ENCODE measurements at places on chromosomes 3 and 15. TPM values are rescaled to one million over a fixed set of nuclear protein-coding genes. Genes with fewer than 3 reads are reported as not detected.

GRCh38 chr15:92097474-92098178 is 244.1 kb downstream of the SLCO3A1 start:
- peak; percentile 85 for DNase-seq
- peaks cover 45% of the 10 kb centered on the region for H3K4me1 ChIP-seq
- H3K27me3 ChIP-seq, result no peaks in the 10 kb centered on the region
- H3K4me3 ChIP-seq, result peak overlapping the region; percentile 38

The GP9 gene
- not detected for total RNA-seq

- peaks cover 40% of the 10 kb centered on the region for H3K4me1 ChIP-seq
- H3K27me3 ChIP-seq, result no peaks in the 10 kb centered on the region
- H3K36me3 ChIP-seq, result peaks cover 24% of the 10 kb centered on the region
- peak overlapping the region; percentile 62 for H3K27ac ChIP-seq
- peak overlapping the region; percentile 98 for H3K4me3 ChIP-seq
- no peak for DNase-seq
These were observed 2.1 kb downstream of the RFX7 start for GRCh38 chr15:56241374-56242105.

The HAUS2 gene
- total RNA-seq, result 48.0 TPM

DNA sequence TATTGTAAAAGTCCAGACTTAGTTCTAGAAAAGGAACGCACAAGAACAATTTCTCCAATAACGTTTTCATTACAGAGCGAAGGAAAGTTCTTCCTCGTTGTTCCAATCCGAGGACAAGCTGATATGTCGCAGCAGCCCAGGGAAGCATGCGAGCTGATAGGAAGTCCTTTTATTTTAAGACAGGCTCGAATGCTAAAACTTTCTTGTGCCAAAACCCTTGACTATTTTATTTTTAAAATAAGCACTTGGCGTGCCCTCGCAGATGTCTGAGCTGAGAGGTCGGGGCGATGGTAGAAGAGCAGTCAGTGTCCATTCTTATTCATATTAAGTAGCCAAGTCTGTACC is 433 bp upstream of the MITF start:
- H3K27me3 ChIP-seq, result peaks cover 53% of the 10 kb centered on the region
- H3K36me3 ChIP-seq, result no peaks in the 10 kb centered on the region
- no peak overlapping the region for H3K27ac ChIP-seq
- peaks cover 3% of the 10 kb centered on the region for H3K4me1 ChIP-seq

DNA sequence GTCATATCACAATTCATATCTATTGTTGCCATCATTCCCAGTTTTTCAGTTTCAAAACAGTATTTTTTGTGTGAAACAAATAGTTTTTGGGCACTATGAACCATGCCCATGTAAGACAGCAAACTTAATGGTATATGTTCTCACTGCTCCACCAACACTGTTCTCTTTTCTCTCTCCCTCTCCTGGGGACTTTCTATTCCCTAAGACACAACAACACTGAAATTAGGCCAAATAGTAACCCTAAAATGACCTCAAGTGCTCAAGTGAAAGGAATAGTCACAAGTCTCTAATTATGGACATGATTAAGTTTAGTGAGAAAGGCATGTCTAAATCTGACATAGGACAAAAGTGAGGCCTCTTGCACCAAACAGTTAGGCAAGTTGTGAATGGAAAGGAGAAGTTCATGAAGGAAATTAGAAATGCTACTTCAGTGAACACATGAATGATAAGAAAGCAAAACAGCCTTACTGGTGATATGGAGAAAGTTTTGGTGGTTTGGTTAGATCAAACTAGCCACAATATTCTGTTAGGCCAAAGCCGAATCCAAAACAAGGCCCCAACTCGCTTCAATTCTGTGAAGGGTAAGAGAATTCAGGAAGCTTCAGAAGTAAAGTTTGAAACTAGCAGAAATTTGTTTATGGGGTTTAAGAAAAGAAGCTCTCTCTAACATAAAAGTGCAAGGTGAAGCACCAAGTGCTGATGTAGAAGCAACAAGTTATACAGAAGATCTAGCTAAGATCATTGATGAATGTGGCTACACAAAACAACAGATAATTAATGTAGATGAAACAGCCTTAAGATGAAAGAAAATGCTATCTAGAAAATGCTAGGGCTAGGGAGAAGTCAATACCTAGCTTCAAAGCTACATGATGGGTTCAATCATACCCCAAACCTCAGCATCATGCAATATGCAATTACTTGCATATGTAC is 104.2 kb downstream of the CBLB start:
- H3K27me3 ChIP-seq, result no peaks in the 10 kb centered on the region
- H3K27ac ChIP-seq, result peak overlapping the region; percentile 95
- peak; percentile 82 for DNase-seq
- peaks cover 78% of the 10 kb centered on the region for H3K36me3 ChIP-seq

The FAM219B gene
- 82.0 TPM for total RNA-seq

The GABRR3 gene
- 0.05 TPM for total RNA-seq

DNA sequence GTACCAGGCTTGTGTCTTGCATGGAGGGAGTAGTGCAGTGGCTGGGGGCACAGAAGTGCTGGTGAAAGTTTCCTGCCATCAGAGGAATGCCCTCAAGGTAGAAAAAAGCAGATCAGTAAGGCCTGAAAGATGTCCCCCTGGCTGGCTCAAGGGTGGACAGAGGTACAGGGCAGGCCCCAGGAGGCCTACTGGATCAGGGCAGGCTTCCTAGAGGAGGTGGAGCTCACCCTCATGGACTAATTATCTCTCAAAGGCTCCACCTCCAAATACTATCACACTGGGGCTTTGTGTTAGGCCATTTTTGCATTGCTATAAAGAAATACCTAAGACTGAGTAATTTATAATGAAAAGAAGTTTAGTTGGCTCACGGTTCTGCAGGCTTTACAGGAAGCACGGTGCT is 7.8 kb downstream of the SPSB4 start:
- no peak overlapping the region for H3K27ac ChIP-seq
- no peaks in the 10 kb centered on the region for H3K4me1 ChIP-seq
- H3K36me3 ChIP-seq, result no peaks in the 10 kb centered on the region
- peaks cover 27% of the 10 kb centered on the region for H3K27me3 ChIP-seq
- H3K4me3 ChIP-seq, result no peak overlapping the region
